ENCODE measurements at places on chromosomes 12 and 14.

DNA sequence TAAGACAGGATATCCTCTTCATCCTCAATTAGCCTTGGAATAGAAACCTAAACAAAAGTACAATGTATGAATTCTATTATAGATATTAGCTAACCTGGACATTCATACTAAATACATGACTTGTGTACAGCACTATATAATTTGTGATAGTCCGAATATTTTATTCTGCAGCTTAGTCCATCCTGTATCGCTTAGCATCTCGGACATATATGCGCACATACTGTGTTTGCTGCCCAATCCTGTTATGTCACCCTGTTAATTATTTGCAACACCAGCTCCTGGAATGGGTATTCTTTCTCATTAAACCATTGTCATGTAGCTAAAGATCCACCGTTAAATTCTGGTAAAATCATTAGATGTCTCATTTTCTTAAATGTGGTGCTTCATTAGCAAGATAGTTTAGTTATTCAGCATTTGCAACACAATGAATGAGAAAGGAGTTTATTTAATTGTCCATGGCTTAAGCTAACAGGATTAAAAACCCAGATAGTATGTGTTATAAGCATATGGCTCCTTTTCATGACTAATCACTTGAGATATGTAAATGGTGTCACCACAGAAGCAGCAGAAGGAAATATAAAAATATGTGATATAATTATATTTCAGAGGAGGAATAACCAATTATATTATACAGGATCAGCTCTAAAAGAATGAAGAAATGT is 156.0 kb upstream of the ARHGAP5 start:
- no peak for DNase-seq

- peak; percentile 84 for DNase-seq
Observed at GRCh38 chr14:99729991-99730875, 46.1 kb downstream of the CYP46A1 start.

DNA sequence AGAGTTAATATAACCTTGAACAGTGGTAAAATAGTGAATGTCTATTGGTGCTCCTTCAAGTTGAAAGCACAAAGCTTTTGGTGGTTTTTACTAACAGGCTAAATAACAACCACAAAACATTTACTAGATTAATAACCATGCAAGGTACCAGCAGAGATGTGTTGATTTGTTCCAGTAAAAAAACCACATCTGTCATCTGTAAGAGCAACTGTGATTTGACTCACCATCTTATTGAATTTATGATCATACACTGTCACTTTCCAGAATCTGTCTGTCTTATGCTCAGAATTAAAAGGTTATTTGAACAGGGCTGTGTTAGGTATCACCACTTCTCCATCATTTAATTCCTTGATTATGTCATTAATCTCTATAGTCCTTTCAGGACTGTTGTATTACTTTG is 107.0 kb upstream of the PTHLH start:
- DNase-seq: no peak

- peak; percentile 86 for DNase-seq
Observed at GRCh38 chr12:77324763-77325468, 259.5 kb upstream of the E2F7 start.

DNA sequence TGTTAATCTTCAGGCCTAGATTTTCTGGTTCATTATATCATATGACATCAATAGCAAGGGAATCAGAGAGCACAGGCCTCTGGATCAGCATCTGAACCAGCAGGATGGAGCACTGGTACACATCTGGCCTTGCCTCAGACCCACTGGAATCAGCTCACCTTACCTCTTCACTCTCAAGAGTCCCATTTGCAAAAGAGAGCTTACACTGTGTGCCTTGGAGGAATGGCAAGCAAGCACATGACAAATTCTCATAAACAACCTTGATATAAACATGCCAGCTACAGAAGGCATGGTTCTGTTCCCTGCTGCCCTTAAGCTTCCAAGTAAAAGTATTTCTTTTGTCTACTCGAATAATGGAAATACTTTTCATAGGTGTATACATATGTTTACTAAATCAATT is 128.6 kb upstream of the CPM start:
- no peak for DNase-seq

DNA sequence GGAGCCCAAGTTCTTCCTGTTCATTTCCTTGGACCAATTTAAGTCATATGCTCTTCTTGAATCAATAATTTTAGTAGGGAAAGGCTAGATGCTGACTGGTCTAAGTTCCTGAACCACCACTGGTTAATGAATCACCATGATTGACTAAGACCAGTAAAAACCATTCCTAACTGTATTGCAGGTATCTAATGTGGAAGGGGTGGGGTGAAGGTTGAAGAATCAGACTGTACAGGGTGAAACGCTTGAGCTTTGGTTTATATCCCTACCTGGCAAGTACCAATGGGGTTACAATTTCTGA is 100.1 kb downstream of the DYRK2 start:
- no peak for DNase-seq

GRCh38 chr14:77459072-77459723 is 1.3 kb downstream of the AHSA1 start:
- DNase-seq: peak; percentile 47

DNA sequence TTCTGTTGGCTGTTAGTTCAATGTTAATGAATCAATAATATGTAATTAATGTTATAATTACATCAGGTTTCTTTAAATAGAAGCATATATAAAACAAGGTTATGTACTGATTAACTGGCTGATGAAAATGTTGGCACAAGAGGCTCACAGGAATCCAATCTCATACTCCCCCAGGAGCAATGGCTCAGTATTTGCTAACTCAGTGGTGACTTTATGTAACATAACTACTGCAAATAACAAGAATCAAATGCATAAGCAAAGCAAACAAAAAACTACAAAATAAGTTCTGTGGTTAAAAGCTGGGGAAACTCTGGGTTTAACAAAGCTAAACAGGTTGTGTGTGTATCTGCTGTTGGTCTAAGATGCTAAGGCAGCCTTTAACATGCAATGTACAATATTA is 27.7 kb upstream of the BBS10 start:
- DNase-seq: no peak

GRCh38 chr14:22489244-22489545 is 99.8 kb downstream of the DAD1 start:
- DNase-seq: no peak

DNA sequence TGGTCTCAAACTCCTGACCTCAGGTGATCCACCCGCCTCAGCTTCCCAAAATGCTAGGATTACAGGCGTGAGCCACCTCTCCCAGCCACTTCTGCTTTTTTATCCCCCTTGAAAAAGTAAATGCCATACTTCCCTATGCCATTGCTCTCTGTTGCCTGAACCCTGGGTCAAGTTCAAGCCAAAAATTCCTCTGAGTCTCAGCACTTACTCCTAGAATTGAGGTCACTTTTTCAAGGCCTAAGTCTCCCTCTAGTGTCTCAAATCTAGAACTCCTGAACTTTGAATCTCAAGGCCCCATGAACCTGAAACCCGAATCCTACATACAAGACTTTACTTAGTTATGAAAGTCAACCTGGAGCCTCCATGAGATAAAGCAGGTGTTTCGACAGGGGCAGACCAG is 1.4 kb upstream of the APOBEC1 start:
- DNase-seq: no peak

DNA sequence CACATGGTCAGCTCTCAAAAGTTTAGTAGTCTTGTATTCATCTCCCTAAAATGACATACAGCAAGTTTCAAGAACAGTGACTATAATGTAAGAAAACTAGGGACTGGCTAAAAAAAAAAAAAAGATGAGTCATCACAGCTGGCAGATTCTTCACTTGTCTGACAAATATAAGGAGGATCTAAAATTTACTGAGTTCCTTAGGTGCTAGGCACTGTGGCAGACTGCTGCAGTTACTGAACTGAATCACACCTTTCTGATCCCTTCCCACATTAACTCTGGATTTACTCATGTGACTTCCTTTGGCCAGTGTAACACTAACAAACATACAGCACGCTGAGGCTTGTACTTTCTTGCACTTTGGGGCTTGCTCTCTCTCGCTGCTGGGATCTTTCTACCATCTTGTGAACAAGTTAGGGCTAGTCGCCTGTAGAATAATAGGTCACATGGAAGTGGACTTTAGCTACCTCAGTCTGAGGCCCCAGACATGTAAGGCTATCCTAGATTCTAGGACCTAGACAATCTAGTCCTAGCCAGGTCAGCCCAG is 32.1 kb downstream of the BAZ1A start:
- DNase-seq: no peak

- no peak for DNase-seq
Observed at GRCh38 chr14:96096639-96097610, 57.8 kb downstream of the C14orf132 start.

DNA sequence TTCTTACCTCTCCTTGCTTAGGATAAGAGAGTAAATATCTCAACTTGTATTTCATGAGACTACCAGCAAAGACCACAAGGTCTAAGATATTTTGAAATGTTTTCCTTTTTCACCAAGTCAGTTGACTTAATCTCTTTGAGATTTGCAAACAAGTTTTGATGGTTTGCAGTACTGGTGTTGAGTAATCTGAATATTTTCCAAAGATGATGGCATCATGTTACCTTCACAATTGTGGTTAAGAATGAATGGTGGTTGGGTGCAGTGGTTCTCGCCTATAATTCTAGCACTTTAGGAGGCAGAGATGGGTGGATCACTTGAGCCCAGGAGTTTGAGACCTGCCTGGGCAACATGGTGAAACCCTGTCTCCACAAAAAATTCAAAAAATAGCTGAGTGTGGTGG is 225.7 kb downstream of the TMTC2 start:
- no peak for DNase-seq

DNA sequence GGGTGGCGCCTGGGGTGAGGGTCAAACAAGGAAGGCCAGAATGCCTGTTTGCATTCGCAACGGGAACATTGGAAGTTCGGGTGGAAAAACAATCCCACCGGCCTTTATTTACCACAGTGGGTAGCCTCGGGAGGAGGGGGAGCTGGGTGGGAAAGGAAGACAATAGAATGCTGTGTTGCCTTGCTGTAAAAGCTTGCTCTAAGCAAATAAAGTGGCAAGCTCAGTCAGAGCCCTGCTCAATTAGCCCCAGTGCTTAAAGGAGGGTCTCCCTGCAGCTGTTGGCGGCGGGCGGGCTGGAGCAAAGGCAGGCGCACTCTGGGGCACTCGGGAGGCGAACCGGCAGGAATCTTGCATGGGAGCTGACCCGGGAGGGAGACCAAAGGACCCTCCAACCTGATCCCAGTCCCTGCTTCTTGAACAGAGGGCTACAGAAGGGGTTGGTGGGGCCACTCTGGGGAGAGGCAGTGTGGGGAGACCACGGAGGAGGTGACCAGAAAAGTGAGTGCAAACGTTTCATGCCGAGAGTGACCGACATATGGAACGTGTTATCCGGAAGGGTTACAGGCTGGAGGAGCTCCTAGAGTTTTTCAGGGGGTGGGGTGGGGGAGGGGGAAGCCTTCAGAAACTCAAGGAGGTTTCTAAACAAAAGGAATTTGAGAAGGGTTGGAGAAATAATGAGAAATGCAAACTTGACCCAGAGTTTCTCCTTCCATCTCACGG is 48.5 kb downstream of the NTF3 start:
- peak; percentile 27 for DNase-seq

DNA sequence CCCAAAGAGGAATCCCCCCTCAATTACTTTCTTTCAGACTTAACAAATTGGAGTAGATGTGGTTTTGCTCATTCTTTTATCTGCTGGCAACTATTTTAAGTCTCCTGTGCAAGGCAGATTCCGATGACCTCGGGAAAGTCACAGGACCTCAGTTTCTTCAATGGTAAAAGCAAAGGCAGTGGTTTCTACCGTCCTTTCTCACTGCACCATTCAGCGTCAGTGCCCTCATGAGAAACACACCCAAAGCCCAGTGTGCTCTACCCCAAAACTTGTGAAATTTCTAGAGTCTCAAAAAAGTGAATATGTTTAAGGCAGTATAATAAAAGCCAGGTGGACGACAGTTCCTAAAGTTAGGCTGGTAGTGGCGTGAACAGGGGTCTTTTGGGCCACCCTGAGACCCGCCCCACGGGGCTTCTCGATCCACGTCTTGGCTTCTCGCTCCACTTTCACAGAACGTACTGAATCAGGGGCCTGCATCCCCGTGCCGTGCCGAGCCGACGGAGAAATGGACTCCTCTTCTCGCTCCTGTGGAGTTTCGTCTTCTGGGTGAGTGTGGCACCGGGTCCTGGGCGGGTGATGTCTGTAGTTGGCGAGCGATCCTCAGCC is 1.3 kb upstream of the ARHGAP5 start:
- no peak for DNase-seq

GRCh38 chr14:60235440-60235839 is 13.6 kb upstream of the PPM1A start:
- DNase-seq: no peak

- no peak for DNase-seq
Observed at GRCh38 chr12:123900871-123901376, 71.7 kb downstream of the CCDC92 start.

- DNase-seq: no peak
Observed at GRCh38 chr14:39554576-39554975, 122.3 kb upstream of the FBXO33 start.

- DNase-seq: no peak
Observed at GRCh38 chr12:106132175-106133135, 6.3 kb downstream of the NUAK1 start.

DNA sequence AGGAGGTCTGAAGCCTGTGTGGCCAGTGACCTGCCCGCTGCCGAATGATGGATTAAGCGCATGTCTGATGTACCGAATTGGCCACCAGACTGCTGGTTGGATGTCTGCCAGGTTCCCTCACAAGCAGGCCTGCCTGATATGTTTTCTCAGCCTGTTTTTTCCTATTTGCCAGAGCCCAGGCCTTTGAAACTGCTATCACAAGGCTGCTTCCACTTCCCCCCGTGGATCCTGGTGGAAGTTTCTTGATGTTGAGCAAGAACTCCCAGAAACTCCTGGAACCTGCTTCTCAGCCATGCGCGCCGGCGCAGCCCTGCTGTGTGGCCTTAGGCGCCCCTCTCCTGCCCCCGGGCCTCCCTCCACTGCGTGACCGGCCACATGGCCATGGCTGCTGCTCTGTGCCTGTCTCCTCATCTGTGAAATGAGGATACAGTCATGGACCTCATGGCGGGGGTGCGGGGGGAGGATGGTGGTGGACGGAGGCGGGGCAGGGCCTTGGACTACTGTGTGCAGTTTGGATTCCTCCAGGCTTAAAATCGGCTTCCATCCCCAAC is 56.6 kb downstream of the CALM1 start:
- DNase-seq: peak; percentile 64

DNA sequence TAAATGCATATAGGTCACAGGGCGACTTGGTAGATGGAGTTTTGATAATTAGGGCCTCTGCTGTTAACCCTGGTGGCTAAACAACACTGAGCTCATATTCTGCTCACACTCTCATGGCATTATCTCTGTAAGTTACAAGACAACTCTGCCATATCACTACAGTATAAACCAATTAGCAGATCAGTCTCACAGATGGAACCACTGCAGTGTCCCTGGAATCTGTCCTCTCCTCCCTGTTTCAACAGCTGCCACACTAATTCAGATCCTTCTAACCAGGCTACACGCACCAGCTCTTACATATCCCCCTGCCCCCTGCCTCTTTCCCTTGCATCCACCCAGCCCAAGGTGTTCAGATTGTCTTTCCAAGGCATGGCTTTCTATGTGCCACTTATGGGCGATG is 161.0 kb upstream of the RMST start:
- DNase-seq: no peak

DNA sequence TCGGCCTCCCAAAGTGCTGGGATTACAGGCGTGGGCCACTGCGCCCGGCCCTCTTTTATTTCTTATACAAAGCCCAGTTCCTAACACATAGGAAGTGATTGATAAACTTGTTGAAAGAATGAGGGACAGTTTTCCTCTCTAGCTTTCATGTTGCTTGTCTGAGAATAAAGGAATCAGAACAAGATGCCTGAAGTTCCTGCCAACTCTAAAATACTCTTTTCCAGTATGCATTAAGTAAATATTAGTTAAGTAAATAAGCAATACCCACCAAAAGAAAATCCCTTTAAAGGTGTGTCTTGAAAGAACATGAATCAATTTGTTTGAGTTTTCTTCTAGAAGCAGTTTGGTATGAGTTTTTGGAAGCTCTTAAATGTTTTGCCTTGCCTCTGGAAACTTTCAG is 24.4 kb upstream of the CD27 start:
- DNase-seq: no peak
